ENCODE measurements at places on chromosomes 13 and 19. TPM values are rescaled to one million over a fixed set of nuclear protein-coding genes. Genes with fewer than 3 reads are reported as not detected.

Gene C5AR1
- 68.6 TPM for total RNA-seq

Gene KASH5
- total RNA-seq: not detected

Gene ZNF730
- 0.70 TPM for total RNA-seq

Gene HSD11B1L
- 5.8 TPM for total RNA-seq

Gene ZNF675
- total RNA-seq: 33.1 TPM

Gene TTC9B
- not detected for total RNA-seq

Gene FCAR
- total RNA-seq: 32.8 TPM

Gene TIMM13
- 27.2 TPM for total RNA-seq

Gene MISP
- total RNA-seq: not detected

Gene AP1M1
- total RNA-seq: 82.8 TPM

Gene DENND1C
- 58.5 TPM for total RNA-seq

Gene ATP4B
- total RNA-seq: 0.43 TPM

Gene IGFL1
- total RNA-seq: not detected

Gene IGFL2
- total RNA-seq: not detected

Gene ZNF850
- 4.6 TPM for total RNA-seq

Gene ARHGAP45
- 258 TPM for total RNA-seq

Gene ZNF428
- 29.3 TPM for total RNA-seq

Gene GNG8
- not detected for total RNA-seq

- DNase-seq: peak; percentile 78
Observed at GRCh38 chr19:5977222-5977784, 637 bp downstream of the RANBP3 start.

GRCh38 chr13:41652735-41653361 lies 195.5 kb downstream of the RGCC start:
- DNase-seq: no peak

GRCh38 chr13:113845055-113845454 lies 18.8 kb downstream of the GAS6 start:
- DNase-seq: peak; percentile 67

DNA sequence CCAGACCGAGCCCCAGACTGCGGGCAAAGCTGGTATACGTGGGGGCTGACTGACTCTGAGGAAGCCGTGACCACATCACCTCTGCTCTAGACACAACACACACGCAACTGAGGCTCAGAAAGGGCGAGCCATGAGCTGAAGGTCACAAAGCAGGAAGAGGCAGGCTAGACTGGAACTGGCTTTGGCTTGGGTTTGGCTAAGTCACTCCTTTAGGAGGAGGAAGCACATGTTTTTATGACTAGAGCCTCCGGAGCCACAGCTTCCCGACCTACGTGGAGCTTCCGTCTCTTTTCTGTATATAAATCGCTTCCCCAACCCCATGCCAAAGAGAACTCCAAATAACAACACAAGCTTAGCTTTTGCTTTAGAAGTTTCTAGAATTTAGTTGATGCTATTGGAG lies 48.0 kb downstream of the RFX2 start:
- no peak for DNase-seq

GRCh38 chr13:79830945-79831344 lies 350.0 kb downstream of the NDFIP2 start:
- no peak for DNase-seq

- DNase-seq: no peak
Observed at GRCh38 chr13:54980651-54981050, 1952.0 kb downstream of the OLFM4 start.

- DNase-seq: peak; percentile 95
Observed at GRCh38 chr19:57947419-57948134, at the start of gene ZNF256. TSS of gene ZNF256 (minus strand) at chr19:57947706. CDS start at chr19:57947474, 232 bp downstream.

DNA sequence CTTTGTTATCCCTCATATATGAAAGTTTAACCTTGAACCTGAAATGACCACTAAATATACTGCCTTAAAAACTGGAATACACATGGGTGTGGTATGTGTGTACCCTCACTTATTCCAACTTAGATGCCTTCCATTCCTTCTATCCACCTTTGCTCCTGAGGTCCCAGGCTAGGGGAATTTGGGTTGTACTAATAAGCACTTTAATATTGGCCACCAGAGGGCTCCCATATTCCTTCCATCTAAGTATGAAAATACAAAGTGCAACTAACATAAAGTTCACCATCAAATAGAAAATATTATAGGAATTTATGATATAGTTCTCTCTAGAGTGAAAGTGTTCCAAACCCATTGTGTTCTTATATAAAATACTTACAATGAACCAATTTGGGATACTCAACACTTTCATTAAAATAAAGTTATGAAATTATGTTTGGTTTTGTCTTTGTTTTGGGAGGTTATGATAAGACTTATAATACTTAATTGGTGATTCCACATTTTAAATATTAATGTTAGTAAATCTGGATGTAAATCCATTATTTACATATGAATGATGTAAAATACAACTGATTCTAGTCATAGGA lies 62.3 kb downstream of the ITGBL1 start:
- no peak for DNase-seq

DNA sequence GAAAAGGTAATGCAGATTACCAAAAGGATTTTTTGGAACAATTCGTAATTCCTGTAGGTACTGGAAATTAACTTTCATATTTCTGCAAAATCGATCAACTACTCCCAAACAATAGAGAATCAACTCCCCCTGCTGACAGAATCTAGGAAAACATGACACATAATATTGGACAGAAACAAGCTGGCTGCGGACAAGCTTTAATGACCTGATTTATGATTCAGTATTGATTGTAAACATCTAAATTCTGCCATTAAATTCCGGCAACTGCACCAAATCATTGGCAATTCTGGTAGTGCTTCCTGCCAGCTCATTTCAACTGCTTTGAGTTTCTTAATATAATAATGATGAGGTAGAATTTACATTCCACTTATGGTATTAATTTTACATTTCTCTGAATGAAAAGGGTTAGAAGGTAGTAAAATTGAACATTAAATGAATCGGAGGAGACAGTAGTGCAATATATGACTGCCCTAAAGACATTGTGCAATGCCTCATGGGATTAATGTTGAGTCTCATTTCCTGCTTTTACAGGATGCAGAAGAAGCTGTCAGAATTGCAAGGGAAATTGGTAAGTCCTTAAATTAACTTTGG lies 146.5 kb downstream of the PCCA start:
- DNase-seq: no peak

- peak; percentile 85 for DNase-seq
Observed at GRCh38 chr13:78603240-78603957, at the start of gene POU4F1. TSS of gene POU4F1 (minus strand) at chr13:78603552. CDS start at chr13:78603326, 226 bp downstream.

- DNase-seq: no peak
Observed at GRCh38 chr19:57615346-57615745, 1.3 kb downstream of the ZNF134 start.

GRCh38 chr13:25691654-25692053 lies 319.9 kb downstream of the ATP8A2 start:
- no peak for DNase-seq

- no peak for DNase-seq
Observed at GRCh38 chr13:49436890-49437289, 7.0 kb downstream of the CAB39L start.

GRCh38 chr13:63435667-63436324 lies 2020.1 kb upstream of the PCDH20 start:
- no peak for DNase-seq

GRCh38 chr13:48297131-48297786 lies 6.3 kb upstream of the RB1 start:
- no peak for DNase-seq

- no peak for DNase-seq
Observed at GRCh38 chr13:49716615-49717014, 25.3 kb upstream of the EBPL start.

DNA sequence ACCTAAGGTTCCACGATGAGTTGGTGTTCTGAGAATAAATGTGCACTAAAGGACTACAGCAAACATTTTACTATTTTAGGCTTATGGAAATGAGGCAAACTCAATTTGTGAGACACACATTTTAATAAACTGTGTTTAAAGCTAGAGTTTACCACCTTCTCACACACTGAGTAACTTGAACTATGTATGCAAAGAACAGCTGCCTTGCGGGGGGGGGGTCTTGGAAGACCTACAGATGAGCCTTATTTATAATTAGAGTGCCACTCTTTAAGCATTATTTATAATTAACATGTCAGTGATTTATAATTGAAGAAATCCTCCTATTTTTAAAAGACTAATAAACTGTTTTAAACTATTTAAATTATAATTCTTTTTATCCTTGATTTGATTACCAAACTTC lies 300.4 kb downstream of the DLEU7 start:
- no peak for DNase-seq

- no peak for DNase-seq
Observed at GRCh38 chr19:9622531-9622930, 1.5 kb upstream of the ZNF561 start.

DNA sequence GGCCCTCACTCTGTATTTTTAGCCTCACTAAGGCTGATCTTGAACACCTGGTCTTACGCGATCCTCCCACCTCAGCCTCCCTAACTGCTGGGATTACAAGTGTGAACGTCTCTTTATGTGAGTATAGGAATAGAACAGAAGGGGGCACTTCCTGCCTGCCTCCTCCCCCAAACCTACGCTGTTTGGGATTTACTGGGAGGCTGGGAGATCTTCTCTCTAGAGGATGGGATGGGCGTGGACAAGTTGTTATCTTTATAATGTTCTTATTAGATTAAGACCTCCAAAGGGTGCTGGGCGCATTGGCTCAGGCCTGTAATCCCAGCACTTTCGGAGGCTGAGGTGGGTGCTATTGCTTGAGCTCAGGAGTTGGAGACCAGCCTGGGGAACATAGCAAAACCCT lies 2.9 kb upstream of the CSNK1G2 start:
- no peak for DNase-seq
